ENCODE measurements at places on chromosomes 7 and 10.

DNA sequence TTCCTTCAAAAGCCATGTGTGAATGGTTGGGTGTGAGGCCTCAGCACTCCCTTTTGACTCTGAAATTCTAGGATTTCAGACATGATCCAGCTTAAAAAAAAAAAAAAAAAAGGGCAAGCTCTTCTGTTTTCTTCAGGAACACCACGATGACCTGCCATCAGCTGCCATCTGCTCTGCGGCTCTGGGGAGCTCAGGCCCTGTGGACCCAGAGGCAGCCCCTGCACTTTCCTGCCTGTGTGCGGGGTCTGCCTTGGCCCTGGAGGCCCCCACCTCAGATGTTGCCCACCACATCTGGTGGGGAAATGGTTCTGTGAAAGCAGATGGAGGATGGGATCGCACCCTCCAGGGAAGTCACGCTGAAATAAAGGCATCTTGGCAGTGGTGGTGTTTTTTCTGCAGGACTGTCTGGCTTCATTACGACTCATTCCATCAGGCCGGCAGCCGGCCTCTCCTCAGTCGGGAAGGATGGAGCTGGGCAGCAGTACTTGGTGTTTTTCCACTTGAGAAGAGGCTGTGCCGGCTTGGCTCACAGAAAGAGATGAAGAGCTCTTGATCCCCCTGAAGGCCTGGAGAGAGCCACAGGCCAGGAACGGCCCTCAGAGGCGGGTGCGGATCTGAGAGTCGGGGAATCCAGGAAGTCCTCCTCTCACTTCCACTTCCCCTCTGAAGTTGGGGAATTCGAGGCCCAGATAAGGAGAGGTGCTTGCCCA is 66.1 kb upstream of the AQP1 start:
- DNase-seq, result peak; percentile 45

DNA sequence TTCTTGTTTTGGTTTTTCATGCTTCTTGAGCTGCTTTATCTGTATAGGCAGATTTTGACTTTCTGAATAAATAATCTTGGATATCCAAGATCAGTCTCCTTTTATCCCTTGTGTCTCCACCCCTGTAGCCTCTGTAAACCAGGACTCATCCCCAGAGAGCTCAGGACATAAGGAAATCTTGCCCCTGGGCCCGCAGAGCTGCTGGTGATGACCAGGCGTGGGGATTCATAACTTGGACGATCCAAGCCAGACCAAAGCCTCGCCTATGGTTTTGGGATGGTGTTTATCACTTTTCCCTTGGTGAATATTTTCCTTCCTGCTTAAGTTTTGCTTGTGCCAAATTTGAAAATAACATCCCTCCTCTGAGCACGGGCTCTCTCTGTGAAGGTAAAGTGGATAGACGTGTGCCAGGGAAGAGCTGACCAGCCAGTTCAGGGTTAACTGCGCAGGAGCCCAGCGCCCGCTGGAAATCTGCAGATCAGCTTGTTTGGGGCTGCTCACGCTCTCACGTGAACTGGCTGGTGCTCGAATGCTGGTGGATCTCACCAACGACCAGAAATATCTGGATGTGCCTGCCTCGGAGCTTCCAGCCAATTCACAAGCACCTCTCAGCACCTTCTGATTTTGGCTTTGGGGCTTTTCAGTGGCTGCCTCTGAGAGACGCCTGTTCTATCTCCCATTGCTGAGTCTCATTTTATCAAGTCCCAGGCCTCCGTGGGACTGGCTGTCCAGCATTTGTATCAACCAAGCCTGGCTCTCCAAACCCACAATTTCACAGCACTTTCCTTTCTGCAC is 132.1 kb upstream of the BTBD16 start:
- no peak for DNase-seq

GRCh38 chr7:155344270-155344617 is 46.6 kb downstream of the INSIG1 start:
- no peak for DNase-seq

DNA sequence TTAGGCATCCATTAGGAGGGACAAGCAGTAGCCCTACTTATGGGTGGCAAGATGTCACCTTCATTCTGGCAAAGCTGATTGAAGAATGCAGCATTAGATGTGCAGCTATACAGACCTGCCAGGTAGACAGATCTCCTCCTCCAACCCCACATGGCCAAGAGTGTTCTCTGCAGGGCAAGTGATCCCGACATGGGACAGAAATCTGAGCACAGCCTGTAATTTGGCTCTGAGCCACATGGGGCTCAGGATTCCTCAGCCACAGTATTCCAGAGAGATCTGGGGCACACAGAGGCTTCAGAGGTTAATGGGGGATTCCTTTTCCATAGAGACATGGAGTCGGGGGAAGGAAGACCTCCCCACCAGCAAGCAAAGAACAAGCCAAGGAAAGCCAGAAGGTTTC is 58.7 kb upstream of the GDF10 start:
- DNase-seq, result no peak

DNA sequence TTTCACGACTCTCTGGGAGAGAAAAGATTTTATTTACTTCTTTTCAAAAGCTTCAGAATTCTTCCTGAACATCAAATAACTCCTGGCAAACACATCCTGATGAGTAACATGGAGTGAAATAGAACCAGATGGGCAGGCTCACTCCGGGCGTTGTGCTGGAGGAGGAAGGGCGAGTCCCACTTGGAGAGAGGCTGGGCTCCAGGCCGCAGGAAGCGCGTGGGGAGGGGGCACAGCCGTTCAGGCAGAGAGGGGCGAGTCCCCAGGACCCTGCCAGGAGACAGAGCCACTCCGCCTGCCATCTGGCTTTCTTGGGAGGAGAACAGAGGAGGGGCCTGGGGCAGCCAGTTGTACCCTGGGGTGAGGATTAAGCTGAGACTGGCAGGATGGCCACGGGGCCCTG is 265.9 kb upstream of the ZMIZ1 start:
- no peak for DNase-seq

DNA sequence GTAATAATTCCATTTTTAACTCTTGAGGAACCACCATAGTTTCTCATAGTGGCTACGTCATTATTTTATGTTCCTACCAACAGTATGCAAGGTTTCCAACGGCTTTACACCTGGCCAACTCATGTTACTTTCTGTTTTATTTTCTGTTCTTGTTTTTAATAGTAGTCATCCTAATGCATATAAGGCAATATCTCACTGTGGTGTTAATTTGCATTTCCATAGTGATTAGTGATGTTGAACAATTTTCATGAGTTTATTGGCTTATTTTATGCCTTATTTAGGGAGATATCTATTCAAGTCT is 465.5 kb upstream of the KLF6 start:
- DNase-seq, result no peak

DNA sequence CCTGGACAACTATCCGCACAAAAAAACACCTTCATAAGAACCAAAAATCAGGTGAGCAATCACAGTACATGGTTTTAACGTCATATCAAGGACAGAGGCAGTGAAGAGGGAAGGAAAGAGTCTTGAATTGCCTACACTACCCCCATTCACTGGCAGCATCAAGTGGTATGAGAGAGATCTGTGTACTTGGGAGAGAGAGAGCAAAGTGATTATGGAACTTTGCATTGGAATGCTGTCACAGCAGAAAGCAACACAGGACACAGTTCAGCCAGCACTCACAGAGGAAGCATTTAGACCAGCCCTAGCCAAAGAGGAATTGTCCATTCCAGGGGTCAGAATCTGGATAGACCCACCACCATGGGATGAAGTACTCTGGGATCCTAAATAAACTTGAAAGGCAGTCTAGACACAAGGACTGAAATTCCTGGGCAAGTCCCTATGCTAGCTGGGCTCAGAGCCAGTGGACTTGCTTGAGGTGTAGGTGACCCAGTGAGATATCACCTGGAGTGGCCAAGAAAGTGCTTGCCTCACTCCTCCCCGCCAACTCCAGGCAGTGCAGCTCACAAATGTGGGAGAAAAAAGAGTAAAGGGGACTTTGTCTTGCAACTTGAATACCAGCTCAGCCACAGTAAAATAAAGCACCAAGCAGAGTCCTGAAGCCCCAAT is 30.5 kb upstream of the SFTPD start:
- no peak for DNase-seq

Measured in NCI-H510A treated with DMSO at 0.1 percent for 48 hours (cell line).